ENCODE measurements at places on chromosomes 2 and 18.

GRCh38 chr2:148893906-148894305 lies 18.9 kb downstream of the KIF5C start:
- DNase-seq = no peak

DNA sequence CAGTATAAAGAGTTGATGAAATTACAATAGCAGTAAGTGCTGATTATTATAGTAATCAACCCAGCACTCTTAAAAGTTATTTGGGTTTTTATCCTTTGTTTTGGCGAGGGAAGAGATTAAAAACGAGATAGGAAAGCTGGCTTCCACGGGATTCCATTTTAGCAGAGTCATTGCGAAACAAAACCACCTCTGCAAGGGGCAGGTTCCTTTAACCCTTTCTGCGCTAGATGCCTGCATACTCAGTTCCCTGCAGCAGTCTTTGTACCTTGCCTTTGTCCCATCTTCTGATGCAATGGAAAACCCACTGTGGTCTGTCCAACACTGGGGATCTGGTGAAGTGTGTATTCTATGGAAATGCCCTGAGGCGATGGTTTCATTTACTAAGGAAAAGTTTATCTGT lies 2.7 kb downstream of the YPEL5 start:
- DNase-seq = no peak

DNA sequence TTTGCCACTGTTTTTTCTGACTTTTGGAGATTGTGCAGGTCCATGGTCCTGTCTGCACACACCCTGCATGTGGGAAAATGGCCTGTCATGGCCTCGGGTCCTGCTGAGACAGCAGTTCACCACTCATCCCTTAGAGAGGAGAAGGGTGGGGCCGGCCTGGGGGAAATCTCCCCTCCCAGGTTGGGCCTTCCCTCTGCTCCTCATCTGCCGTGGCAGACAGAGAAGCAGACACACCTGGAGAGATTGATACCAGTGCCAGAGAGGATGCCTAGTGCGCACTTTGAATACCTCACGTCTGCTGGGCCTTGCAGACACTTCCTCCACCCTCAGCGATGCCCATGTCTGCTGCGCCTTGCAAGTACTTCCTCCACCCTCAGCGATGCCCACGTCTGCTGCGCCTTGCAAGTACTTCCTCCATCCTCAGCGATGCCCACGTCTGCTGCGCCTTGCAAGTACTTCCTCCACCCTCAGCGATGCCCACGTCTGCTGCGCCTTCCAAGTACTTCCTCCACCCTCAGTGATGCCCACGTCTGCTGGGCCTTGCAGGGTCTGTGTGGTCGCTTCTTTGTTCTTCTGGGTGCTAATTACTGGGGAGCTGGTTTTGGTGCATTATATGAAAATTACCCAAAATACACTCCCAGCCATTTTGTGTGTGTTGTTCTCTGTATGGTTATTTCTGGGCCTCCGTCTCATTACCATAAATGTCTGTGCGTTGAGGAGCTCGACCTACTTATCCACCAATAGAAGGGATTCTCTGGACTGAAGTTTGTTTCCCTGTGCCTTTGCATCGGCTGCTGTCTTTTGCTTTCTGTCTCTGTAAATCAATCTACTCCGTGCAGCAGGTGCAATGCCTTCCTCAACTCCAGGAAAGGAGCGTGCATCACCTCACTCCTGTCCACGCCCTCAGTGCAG lies 186.9 kb upstream of the PXDN start:
- DNase-seq = no peak

GRCh38 chr18:46485675-46486194 lies 171.3 kb downstream of the LOXHD1 start:
- no peak for DNase-seq

DNA sequence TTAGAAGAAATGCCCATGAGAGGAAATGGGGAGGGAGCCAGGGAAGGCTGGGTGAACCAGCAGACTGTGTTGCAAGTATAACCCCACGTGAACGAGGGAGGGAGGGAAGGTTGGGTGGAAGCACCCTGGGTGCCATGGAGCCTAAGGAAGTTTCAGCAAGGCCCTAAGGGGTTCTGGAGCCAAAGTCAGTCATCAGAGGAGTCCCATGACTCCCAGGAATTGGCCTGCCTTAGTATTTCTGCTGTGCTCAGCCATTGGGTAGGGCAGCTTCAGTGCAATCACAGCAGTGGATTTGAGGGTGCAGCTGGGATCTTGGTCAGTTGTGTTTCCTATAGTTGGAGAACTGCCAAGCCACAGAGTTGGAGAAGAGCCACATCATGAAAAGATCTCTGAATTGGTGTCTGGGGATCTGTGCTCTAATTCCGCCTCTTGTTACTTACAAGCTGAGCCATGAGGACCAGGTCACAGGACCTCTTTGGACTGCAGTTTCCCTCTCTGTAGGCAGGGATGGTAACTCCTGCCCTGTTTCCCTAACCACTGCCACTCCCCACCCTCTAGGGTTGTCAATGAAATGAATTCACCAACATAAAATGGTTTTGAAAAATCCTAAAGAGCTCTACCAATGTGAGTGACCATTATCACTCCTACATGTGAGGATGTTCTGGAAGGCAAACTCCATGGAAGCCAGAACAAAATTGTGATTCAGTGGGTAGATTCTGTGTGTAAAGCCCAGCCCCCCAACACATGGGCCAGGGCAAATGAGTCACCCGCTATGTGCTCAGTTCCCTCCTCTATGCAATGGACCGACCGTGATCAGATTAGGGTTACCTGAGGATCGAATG lies 108.9 kb downstream of the CLIP4 start:
- no peak for DNase-seq

DNA sequence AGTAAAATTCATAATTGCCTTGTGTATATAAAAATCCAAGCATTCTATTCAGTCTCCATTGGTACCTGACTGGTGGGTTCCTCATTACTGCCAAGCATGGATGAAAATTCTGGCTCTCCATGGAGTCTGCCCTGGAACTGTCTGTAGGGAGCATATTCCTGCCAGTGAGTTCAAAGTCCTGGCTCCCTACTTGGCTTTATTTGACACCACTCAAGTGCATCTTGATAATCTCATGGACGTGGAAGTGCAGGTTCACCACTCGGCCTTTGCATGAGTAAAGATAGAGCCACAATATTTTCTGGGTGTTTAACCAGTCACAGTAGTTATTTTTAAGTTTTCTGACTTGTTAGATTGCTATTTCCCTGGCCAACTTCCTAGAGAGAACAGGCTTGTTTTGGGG lies 63.5 kb downstream of the CNTNAP5 start:
- DNase-seq = no peak

DNA sequence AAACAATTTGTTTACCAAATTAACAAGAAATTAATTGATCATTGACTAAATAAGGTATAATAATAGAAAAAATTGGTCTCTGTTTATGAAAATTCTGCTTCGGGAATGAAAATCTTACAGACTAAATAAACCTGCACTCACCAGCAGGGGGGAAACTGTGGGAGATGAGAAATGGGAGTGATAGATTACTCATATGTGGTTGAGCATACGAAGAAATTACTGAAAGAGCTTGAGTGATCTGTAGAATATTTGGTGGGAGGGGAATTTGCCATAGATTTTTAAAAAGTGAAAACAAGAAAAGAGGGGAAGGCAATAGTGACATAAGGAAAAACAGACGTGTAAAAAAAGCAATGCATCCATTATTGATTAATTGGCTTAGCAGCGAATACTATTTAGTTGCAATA lies 2.2 kb downstream of the HMSD start:
- DNase-seq = no peak

- DNase-seq = no peak
Observed at GRCh38 chr18:62379051-62379450, 53.9 kb downstream of the TNFRSF11A start.

GRCh38 chr2:60898567-60898966 lies 17.2 kb downstream of the REL start:
- DNase-seq = no peak

GRCh38 chr2:211931314-211931713 lies 607.3 kb downstream of the ERBB4 start:
- no peak for DNase-seq

- no peak for DNase-seq
Observed at GRCh38 chr2:226743915-226744314, 55.7 kb downstream of the IRS1 start.

- no peak for DNase-seq
Observed at GRCh38 chr2:25740810-25741381, 67.5 kb upstream of the DTNB start.

GRCh38 chr2:216757532-216757931 lies 62.2 kb upstream of the IGFBP5 start:
- no peak for DNase-seq

DNA sequence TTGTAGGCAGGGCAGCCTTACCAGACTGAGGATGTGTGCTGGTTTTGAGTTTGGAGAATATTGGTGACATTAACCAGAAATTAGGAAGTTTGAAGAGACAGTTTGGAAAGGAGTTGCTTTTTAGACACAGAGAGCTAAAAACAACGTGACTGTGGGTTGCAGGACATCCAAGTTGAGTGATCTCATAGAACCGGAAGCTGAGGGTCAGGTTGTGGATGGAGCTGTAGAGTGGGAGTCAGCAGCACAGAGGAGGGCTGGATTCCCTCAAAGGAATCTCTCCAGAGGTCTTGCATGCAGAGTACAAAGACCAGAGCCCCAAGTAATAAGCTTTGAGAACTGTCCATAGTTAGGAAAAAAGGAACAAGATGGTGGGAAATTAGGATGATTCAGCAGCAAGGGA lies 9.3 kb downstream of the MAPRE3 start:
- DNase-seq = no peak

DNA sequence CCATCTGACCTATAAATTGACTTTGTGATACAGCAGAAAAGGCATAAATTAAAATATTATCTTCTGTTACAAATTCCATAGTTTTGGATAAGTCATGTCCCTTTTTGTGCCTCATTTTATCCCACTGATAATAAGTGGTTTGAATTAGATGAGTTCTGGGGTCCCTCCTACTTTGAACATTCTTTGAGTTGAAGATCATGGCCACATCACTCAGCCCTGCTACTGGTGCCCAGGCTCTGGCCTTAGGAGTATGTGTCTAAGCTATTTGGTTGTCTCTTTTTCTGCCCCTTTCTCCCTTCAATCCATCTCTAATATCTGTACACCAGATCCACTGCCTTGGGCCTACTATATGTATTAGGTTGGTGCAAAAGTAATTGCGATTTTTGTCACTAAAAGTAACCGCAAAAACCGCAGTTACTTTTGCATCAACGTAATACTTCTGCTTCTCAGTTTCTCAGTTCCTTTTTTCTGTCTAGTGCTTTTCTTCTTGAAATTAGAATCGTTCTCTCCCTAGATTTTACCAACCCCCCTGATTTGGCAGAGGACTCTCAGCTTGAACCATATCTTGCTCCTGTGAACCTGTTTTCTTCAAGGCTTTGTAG lies 362.5 kb upstream of the TNP1 start:
- DNase-seq = no peak

- no peak for DNase-seq
Observed at GRCh38 chr2:173803449-173803848, 161.7 kb downstream of the SP3 start.

All from C1 segment of cervical spinal cord (tissue), 14 donors.